Stimulated activated CD4-positive, alpha-beta T cell treated with anti-CD3 and anti-CD28 coated beads, Interleukin-2, amount 100 ng/mL, for 24 hours (primary cell): ENCODE measurements at places on chromosomes 3 and 15.

GRCh38 chr3:146929696-146930095 is 324.6 kb upstream of the PLSCR5 start:
- DNase-seq: no peak

DNA sequence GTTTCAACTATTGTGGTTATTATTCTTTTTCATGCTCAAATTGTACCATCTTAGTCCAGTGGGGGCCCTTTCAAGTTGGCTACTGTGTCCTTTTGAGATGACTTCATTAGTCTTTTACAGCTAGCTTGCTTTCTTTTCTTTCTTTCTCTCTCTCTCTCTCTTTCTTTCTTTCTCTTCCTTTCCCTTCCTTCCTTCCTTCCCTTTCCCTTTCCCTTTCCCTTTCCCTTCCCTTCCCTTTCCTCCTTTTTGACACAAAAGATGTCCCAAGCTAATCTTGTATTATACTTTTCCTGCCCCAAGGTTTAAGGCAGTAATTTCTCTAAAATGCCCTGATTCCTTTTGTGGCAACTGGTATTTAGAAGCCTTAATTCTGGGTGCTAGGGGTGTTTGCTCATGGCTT is 213.0 kb upstream of the TBC1D5 start:
- DNase-seq: no peak

GRCh38 chr15:85941186-85941855 is 138.3 kb upstream of the AGBL1 start:
- no peak for DNase-seq

GRCh38 chr3:177459401-177459800 is 262.1 kb upstream of the TBL1XR1 start:
- no peak for DNase-seq

- DNase-seq: no peak
These were observed 23.4 kb downstream of the CHRNA7 start for GRCh38 chr15:32053719-32054118.

DNA sequence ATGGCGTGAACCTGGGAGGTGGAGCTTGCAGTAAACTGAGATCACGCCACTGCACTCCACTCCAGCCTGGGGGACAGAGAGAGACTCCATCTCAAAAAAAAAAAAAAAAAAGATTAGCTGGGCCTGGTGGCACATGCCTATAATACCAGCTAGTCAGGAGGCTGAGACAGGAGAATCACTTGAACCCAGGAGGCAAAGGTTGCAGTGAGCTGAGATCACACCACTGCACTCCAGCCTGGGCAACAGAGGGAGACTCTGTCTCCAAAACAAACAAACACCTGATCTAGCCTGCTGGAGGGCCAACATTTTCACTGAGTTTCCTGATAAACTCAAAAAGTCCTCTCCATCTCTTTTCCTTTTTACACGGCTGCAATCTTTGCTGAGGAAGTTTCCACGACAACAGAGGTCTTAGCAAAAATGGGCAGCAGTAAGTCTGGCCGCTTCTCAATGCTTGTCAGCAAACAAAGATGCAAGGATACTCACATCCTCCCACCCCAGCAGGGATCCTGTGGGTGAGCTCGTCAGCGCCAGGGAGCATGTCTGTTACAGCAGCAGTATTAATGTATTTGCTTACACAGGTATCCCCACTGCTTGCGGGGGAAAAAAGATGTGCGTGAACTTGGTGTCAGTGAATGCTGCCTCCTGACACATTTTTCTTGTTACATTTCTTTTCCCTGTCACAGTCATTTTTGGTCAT is 21.0 kb upstream of the CCDC174 start:
- no peak for DNase-seq

GRCh38 chr3:127819086-127819485 is 3.2 kb downstream of the MGLL start:
- no peak for DNase-seq

GRCh38 chr3:45105855-45106671 is 40.1 kb downstream of the CDCP1 start:
- DNase-seq: peak; percentile 79

DNA sequence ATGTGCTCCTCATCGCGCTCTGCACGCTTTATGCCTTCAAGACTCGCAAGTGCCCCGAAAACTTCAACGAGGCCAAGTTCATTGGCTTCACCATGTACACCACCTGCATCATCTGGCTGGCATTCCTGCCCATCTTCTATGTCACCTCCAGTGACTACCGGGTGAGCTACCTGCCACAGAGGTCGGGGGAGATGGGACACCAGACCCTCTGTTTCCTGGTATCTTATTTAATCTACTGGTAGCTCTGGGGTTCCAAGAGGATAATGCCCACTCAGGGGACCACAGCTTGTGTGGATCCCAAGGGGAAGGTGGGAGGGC is 9.1 kb downstream of the GRM2 start:
- no peak for DNase-seq

DNA sequence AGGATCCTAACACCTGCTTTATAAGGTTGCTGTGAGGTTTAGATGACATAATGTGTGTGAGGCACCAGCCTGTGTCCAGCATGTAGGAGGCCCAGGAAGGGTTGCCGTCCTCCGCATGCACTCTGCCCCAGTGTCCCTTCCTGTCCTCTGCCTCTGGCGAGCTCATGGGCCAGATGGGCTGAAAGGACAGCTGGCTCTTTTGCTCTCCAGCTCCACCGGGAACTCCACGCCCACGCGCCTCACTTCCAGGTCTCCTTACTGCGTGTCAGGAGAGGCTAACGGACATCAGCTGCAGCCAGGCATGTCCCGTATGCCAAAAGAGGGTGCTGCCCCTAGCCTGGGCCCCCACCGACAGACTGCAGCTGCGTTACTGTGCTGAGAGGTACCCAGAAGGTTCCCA is 12.2 kb downstream of the MUC20 start:
- no peak for DNase-seq

DNA sequence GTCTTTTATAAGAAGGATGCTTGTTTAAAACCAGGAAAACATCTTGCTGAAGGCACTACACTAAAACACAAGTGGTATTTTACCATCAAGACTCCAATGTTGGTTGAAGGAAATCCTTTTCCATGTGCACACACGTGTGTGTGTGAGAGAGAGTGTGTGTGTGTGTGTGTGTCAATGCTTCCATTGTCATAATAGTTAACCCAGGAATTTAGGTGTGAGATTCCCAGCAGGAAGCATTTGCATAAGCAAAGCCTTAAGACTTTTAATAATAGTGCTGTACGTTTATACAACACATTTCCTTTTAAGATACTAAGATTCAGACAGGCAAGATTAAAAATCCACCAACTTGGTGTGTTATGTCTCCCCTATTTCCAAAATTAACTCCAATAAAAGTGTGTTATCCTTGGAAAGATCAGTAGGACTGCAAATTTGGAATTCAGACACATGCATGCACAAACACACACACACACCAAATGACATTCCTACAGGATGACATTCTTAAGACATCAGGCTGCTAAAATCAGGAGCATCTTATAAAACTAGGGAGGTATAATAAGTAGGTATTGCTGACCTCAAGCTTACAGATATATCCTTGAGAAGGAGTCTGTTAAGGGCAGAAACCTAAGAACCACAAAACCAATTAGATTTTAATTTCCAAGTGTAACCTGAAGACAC is 18.3 kb downstream of the LMCD1 start:
- DNase-seq: no peak

GRCh38 chr15:80350941-80351610 is 53.1 kb upstream of the ARNT2 start:
- no peak for DNase-seq

DNA sequence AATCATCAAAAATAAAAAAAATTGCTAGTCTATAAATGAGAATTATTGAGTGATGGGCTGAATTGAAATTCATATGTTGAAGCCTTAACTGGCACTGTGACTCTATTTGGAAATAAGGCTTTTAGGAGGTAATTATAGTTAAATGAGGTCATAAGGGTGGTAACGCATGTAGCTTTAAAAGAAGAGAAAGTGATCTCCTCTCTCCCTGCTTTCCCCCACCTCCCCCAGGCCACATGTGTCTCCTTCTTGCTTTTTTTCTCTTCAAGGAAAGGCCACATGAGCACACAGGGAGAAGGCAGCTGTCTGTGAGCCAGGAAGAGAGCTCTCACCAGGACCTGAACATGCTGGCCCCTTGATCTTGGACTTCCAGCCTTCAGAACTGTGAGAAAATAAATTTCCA is 48.2 kb upstream of the ARPP19 start:
- no peak for DNase-seq

- DNase-seq: no peak
These were observed 829 bp downstream of the SELENOT start for GRCh38 chr3:150603980-150604319.

- DNase-seq: no peak
These were observed 66.7 kb upstream of the GATA2 start for GRCh38 chr3:128559486-128560225.

- DNase-seq: no peak
These were observed 133.6 kb upstream of the RASGRP1 start for GRCh38 chr15:38698254-38698653.

- no peak for DNase-seq
These were observed 32.0 kb upstream of the MBNL1 start for GRCh38 chr3:152236716-152237115.
